ENCODE measurements at places on chromosomes 1 and 21.

DNA sequence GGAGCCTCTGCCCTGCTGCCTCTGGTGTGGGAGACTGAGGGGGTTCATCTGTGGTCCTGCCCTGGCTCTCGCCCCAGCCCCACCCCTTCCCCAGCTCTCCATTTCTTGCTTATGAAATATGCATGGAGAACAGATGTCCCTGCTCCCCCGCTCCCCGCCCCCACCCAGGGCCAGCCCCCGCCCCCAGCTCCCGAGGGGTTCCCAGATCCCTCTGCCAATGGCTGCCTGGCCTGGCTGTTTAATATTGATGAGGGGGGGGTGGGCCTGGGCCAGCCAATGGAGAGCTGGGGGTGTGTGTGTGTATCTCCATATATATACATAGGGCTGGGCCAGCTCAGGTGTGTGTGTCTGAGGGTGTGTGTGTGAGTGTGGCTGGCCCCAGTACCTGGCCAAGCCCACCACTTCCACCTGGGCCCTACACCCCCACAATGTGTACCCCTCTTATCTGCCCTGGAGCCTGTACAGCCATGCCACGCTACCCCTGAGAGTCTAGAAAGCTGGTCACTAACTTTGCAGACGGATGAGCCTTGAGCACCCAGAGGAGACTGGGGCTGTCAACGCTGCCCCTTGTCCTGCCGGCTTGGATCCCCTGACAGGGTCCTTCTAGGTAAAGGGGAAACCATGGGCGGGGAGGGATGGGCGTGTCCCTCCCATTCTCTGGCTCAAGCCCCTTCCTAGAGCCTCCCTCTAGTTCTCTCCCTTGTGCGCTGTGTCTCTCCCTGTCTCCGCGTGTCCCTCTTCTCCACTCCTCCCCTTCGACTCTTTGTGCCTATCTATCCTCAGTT is at the start of gene NHLH1:
Gene NHLH1 (plus strand): TSS at position 341 of the 785 bp plus-strand sequence. CDS start 3,661 bp downstream, outside the sequence.
- peak; percentile 98 for DNase-seq

DNA sequence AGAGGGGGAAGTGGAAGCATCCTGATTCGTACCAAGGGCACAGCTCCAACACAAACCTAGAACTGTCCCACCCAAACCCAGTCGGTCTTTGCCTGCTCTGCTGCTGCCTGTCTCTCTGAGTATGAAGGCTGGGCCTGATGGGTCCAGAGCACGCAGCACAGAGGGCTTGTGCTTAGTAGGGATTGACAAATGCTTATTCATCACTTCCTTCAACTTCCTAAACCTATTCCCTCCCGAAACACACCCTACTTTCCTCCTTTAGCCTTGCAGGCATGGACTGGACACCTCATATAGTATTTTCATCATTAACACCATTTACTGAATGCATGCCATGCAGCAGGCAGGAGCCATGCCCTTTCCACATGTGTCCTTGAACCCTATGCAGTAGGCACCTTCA is 31.3 kb downstream of the FOXO6 start:
- DNase-seq = no peak

DNA sequence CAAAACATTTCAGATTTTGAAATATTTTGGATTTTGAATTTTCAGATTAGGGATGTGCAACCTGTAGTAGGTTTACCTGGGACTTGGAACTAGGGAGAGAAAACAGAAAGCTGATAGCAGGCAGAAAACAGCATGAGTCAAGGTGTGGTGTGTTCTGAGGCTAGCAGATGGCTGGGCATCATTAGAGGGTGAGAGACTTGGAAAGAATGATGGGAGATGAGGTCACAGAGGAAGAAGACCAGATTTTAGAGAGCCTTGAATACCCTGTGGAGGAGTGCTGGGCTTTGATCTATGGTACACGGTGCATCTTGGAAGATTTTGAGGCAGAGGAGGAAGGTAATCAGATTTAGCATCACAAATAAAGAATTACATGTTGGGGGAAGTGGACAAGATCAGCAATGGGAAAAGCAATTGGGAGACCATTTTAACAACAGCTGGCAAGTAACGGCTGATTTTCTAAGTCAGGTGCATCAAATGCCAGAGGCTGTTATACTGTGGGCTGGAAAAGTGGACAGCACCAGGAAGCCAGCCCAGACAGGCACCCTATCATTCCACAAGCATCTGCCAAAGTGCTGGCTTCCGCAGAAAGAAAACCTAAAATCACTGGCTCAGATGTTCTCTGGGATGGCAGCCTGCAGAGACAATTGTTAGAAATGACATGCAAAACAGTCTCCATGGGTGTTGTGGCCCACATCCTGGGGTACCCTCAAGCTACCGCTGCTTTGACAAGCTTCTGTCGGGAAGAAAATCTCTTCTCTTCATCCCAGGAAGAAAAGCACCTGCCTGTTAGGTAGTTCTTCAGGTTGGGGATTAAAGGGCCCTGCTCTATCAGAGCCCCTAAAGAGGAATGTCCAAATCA is 30.9 kb upstream of the CAMK1G start:
- peak; percentile 42 for DNase-seq

DNA sequence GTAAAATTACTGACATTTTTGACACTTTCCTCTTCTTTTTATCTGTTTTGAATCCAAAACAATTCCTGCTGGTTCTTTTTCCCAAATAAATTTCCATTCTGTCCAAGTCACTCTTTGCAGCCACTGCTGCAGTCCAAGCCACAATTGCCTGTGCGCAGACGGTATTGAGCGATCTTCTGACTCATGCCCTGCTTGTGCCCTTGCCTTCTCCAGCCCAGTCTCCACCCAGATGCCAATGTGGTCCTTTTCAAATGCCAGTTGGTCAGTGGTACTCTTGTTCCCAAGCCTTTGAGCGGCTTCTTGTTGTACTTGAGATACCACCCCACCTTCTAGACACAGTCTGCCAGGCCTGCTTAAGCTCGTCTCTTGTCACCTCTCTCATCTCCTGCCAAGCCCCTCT is 78.9 kb downstream of the CAMTA1 start:
- no peak for DNase-seq

DNA sequence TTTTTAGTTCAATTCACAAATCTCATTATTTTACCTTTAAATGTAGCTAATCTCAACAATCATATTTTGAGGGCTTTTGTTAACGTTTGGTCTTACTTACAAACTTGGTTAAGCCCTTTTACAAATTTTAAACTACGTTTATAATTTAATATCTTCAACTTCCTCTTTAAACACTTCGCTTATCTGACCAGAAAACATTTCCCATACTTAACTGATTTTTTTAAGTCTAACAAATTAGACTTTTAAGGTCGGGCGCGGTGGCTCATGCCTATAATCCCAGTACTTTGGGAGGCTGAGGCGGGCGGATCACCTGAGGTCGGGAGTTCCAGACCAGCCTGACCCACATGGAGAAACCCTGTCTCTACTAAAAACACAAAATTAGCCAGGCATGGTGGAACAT is 300.9 kb downstream of the LMX1A start:
- DNase-seq = no peak

GRCh38 chr1:15362737-15363128 is 47.0 kb upstream of the EFHD2 start:
- no peak for DNase-seq

- DNase-seq = no peak
Measured at GRCh38 chr1:152933196-152933595, 13.8 kb upstream of the SPRR5 start.

- no peak for DNase-seq
Measured at GRCh38 chr1:31609514-31610118, 7.9 kb upstream of the HCRTR1 start.

DNA sequence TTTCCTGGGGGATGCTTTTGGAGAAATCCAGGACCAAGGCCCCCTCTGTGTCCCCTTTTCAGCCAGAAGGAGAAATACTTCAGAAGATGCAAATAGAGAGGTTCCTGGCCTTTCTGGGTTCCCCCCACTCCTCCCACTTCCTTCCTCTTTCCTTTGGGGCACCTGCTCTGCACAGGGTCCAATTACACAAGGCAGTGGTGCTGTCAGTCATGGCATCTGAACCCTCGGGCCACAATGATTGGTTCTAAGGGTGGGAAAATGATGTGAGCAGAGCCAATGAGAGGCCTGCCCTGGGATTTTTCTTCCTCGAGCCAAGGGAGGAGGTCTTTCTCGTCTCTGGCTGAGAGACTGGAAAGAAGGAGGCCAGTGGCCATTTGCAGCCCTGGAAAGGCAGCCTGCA is 282.2 kb downstream of the NPHP4 start:
- DNase-seq = no peak

DNA sequence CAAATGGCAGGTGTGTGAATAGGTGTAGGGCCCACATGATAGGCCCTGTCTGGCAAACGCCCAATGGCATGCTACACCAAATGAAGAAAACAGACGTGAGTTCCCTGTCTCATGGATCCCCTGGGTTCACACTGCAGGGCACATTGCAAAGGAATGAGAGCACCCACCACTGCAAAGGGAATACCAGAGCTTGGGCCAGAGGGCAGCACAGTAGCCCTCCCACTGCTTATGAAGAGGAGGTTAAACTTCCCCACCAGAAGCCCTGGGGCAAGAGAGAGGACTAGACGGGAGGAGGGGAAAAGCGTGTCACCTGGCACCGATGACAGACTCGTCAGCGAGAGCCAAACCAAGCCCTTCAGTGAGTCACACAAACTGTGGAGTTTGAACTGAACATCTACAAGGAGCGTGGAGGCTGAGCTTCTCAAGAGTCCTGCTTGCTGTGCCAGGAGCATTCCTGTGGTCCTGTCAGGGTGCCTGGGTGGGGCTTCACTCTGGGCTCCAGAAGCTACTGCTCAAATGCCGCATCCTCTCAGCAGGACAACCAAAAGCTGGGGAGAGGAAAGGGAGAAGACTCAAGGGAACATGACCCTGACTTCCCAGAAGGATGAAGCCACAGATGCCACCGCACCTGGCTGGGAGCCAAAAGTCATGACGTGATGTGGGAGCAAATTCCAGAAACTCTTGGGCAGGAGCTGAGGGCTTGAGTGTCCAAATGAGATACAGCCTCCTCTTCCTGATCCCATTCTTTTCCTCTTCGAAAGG is 61.1 kb downstream of the TOMM20 start:
- DNase-seq = peak; percentile 74

- DNase-seq = peak; percentile 15
Measured at GRCh38 chr1:101908980-101909379, 87.7 kb downstream of the OLFM3 start.

DNA sequence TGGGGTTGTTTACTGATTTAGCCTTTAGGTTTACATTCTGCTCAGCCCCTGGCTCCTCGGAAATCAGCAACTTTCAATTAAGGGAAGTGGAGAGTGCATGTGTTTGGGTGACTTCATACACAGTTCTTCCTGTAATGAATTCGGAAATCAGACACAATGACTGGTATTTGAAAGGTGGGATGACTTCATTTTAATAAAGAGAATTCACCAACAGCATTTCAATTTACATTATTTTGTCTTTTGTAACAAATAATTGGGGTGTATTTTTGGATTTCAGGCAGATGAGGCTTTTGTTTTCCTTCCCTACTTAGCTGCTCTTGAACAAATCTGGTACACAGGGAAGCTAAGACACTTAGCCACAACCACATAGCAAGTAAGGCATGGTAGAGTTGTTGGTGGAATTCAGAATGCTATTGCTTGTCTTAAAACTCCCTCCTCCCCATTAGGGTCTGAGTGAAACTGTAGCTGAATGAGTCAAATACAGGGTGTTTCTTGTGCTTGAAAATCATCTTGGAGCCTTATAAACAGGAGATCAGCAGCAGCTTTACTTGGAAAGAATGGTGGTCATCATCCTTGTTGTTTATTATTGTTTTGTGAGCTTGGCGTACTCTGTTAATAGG is 917 bp downstream of the STX12 start:
- DNase-seq = no peak

GRCh38 chr1:175005085-175005783 is 5.5 kb downstream of the CACYBP start:
- no peak for DNase-seq

- no peak for DNase-seq
Measured at GRCh38 chr1:87644033-87644578, 315.4 kb downstream of the LMO4 start.

GRCh38 chr1:40844079-40844478 is 18.1 kb downstream of the CITED4 start:
- DNase-seq = peak; percentile 15
